ENCODE measurements at places on chromosomes 16 and 17. TPM values are rescaled to one million over a fixed set of nuclear protein-coding genes. Genes with fewer than 3 reads are reported as not detected.

- DNase-seq: peak; percentile 83
Observed at GRCh38 chr16:84514874-84515835, 10.7 kb upstream of the MEAK7 start.

DNA sequence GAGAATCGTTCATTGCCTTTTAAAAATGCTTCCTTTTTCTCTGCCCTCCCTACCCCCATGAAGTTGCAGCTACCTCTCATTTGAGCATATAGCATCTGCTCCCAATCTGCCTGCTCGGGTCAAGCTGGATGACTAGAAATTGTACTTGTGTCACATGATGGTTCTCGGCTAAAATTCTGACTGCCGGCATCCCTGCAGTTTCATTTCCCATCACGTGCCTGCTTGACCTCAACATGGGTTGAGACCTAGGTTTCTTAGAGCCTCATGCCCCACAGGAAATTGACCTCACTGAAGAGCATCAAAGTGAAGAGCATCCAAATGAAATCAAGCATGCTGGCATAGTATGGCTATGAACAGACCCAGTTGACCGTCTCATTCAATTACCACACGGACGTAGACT lies 581.6 kb upstream of the PSMD7 start:
- DNase-seq: no peak

GUCY2D gene
- total RNA-seq: not detected

DNA sequence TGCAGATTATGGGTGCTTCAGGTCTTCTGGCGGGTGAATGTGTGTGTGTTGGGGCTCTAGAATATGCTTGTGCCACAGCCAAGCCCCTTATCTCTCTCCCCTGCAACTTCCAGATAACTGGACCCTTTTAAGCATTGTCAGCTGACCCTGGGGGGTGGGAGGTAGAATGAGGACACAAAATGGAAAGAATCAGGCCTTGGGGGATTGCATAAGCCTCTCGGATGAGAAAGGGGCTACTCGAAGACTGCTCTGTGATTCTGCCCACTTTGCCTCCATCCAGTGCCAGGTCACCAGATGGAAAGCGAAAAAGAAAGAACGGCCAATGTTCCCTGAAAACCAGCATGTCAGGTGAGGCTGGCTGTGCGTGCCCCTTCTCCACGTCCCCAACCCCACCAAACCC lies 13.8 kb downstream of the THRA start:
- DNase-seq: no peak

OTOP2 gene
- not detected for total RNA-seq

ADAM11 gene
- total RNA-seq: 0.29 TPM

DNA sequence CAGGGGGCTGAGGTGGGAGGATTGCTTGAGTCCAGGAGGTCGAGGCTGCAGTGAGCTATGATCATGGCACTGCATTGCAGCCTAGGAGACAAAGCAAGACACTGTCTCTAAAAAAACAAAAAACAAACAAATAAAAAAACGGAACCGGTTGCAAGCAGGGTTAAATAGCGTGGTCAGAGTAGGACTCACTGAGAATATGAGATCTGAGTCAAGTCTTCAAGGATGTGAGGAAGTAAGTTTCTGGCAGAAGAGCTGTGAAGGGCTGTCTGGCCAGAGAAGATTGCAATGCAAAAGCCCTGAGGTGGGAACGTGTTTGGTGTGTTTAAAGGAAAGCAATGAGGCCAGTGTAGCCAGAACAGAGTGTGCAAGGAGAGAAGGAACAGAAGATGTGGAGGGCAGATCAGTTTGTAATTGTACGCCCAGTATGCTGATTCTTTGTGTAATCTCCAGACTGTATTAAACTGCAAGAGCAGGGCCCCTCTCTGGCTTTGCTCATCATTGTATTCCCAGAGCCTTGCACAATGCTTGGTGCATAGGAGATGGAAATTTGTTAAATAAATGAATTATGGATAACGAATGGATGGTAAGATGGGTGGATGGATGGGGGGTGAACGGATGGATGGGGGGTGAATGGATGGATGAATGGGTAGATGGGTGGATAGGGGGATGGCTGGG lies 6.3 kb downstream of the G6PC1 start:
- DNase-seq: peak; percentile 10

KRTAP4-5 gene
- not detected for total RNA-seq

- no peak for DNase-seq
Observed at GRCh38 chr17:65355246-65355645, 206.2 kb downstream of the AXIN2 start.

- peak; percentile 93 for DNase-seq
Observed at GRCh38 chr16:31129568-31130335, 5.8 kb downstream of the PRSS8 start.

- no peak for DNase-seq
Observed at GRCh38 chr16:53651357-53651756, 52.3 kb downstream of the RPGRIP1L start.

DNA sequence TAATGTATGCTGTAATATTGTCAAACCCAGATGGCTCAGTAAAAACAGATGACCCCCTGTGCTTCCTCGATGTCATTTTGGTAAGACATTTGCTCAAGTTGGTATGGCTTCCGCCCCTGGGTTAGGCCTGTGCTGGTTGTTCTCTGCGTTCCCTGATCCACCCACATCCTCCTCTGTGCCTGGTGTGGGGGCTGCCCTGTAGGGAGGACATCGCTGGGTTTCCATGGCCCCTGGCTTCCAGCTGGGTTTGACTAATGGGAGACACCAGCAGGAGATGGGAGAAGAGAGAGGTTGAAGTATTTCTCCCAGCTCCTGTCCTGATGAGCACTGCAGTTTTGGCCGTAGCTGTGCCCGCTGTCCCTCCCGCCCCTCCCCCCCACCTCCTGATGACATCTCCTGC lies 4.4 kb upstream of the MFAP4 start:
- DNase-seq: peak; percentile 38

DNA sequence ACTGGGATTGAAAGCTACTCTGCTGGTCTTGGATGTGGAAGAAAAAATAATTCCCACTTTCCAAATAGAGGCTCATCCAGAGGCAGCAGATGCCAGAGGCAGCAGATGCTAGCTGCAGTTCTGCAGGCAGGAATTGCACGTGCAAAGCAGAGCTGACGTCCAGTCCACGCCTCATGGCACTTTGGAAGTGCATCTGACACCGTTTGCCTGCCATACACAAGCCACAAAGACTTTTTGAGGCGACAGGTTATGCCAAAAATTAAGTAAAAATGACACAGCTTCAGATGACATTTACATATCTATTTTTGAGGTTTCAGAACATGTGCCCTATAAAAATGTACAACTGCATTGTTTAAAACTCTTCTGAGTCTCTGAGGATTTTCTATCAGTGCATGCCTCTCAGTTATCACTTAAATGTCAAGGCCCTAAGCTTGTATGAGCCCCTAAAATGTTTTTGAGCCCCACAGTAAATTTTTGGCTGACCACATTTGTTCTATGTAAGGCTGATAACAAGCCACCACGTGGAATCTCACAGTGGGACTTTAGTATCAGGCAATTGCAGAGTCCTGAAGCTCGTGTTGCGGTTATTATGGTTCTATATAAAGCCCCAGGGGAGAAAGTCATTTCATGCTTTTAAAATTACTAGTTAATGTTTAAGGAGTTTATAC lies 239.2 kb downstream of the PRKCA start:
- no peak for DNase-seq

ADGRG1 gene
- 28.0 TPM for total RNA-seq

GHDC gene
- total RNA-seq: 16.6 TPM

WNT9B gene
- 7.5 TPM for total RNA-seq

CACNG3 gene
- not detected for total RNA-seq

DNA sequence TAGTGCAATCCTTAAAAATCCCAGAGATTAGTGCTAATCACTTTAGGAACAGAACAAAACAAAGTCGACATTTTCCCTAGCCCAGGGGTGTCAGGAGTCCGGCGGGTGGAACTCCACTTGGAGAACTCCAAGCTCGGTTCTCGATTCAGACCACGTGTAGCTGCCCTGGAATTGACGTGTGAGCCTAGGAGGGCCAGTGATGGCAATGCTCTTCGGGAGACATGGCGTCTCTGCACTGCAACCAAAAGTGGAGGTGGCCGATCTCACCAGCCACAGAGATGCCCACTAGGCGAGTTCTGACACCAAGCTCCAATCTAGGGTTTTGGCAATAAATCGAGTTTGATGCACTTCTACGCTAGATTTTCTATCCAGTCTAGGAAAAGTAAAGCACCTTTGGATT lies 17.6 kb downstream of the MAP1LC3B start:
- DNase-seq: peak; percentile 65

- no peak for DNase-seq
Observed at GRCh38 chr17:77217566-77217965, 76.8 kb downstream of the SEC14L1 start.

TSC2 gene
- total RNA-seq: 86.9 TPM

LPO gene
- not detected for total RNA-seq

DNA sequence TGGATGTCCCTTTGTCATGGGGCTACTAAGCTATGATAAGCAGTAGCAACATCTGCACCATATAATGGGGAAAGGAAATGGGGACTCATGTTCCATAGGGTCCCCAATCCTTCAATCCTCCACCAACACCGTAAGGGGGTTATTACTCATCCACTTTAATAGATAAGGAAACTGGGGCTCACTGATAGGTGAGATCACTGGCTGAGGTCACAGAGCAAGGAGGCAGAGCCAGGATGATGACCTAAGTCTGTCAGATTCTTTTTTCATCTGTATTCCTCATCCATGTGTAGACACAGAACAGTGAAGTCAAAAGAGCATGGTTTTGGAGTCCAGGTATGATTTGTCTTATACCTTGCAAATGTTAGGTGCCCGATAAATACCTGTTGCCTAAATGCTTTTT lies 10.5 kb upstream of the ADAMTS18 start:
- no peak for DNase-seq

- no peak for DNase-seq
Observed at GRCh38 chr17:983921-984320, 4.3 kb upstream of the NXN start.

- peak; percentile 84 for DNase-seq
Observed at GRCh38 chr17:59093702-59094231, 12.9 kb downstream of the TRIM37 start.

CSH2 gene
- total RNA-seq: not detected

GRCh38 chr16:56289862-56290261 lies 98.6 kb downstream of the GNAO1 start:
- no peak for DNase-seq

KIF2B gene
- not detected for total RNA-seq

- DNase-seq: no peak
Observed at GRCh38 chr16:53597776-53598175, 94.8 kb upstream of the AKTIP start.

VMO1 gene
- total RNA-seq: 2.1 TPM

DNA sequence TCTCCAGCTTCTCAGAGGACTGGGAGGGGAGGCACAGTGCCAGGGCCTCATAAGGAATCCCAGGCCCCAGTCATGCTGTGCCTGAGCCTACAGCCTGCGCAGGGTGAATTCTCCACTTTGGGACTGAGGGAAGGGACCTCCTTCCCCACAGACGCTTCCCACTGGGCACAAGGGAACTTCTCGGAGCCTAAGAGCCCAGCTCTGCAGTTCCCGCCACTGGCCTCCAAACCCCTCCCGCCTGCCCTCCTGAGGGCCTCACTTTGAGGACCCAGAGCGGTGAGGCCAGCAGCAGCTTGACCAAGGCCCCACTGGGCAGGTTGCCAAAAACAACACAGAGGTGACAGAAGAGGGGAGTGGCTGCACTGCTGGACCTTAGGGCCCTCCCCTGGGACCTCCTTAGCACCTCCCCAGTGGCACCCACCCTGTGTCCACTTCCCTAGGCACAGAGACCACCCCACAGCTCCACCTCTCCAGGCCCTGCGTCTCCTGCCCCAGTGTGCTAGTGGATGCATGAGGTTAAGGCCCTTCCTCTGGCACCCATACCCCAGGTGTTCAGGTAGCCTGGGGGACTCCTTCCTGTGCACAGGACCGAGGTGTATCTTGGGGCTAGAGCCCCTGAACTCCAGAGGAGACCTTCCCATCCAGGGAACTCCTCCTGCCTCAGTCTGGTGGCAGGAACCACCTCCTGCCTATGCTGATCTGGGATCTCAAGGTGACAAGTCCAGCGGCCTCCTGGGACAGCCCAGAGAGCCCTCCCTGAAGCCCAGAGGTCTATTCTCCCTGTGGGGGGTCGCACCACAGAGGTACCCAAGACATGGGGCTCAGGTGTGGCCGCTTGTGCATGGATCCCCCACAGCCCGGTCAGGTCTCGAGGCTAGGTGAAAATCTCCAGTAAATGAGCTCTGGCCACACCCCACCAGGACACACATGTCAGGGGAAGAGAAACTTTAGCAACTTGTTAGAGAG lies 3.4 kb downstream of the CASKIN2 start:
- no peak for DNase-seq

DNA sequence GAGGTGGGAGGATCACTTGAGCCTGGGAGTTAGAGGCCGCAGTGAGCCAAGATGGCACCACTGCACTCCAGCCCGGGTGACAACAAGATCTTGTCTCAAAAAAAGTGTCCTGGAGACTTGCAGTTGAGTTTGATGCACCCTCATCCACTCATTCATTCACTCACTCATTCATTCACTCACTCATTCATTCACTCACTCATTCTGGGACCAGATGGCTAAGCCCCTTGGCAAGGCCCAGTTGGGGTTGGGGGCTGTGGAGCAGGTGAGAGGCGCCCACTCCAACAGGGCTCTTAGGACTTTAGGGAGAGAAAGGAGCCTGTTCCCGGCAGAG lies 1.1 kb upstream of the AATK start:
- no peak for DNase-seq

DNA sequence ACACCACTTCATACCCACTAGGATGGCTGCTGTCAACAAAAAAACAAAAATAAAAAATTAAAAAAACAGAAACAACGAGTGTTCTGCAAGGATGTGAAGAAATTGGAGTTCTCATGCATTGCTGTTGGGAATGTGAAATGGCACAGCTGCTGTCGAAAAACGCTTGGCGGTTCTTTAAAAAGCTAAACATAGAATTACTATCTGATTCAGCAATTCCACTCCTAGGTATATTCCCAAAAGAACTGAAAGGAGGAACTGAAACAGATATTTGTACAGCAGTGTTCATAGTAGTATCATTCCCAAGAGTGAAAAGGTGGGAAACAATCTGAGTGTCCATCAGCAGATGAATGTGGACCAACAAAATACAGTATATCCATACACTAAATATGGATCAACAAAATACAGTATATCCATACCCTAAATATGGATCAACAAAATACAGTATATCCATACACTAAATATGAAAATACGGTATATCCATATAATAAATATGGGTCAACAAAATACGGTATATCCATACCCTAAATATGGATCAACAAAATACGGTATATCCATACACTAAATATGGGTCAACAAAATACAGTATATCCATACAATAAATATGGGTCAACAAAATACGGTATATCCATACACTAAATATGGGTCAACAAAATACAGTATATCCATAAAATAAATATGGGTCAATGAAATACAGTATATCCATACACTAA lies 8.7 kb downstream of the METTL16 start:
- no peak for DNase-seq
